Renal cortical epithelial cell (primary cell): ENCODE measurements at places on chromosomes 4 and X.

GRCh38 chr4:25749150-25749794 lies 93.6 kb downstream of the SLC34A2 start:
- DNase-seq: peak; percentile 78

GRCh38 chrX:46184749-46185148 lies 360.5 kb downstream of the ZNF674 start:
- no peak for DNase-seq

GRCh38 chr4:5839332-5839731 lies 53.6 kb downstream of the CRMP1 start:
- no peak for DNase-seq

- no peak for DNase-seq
These were observed 4.1 kb downstream of the FOXP3 start for GRCh38 chrX:49260221-49260985.

GRCh38 chr4:165288639-165289422 lies 38.6 kb upstream of the MSMO1 start:
- DNase-seq: peak; percentile 76

GRCh38 chr4:36207831-36208520 lies 36.3 kb downstream of the ARAP2 start:
- DNase-seq: peak; percentile 22

GRCh38 chr4:94011190-94011589 lies 182.6 kb downstream of the ATOH1 start:
- no peak for DNase-seq

DNA sequence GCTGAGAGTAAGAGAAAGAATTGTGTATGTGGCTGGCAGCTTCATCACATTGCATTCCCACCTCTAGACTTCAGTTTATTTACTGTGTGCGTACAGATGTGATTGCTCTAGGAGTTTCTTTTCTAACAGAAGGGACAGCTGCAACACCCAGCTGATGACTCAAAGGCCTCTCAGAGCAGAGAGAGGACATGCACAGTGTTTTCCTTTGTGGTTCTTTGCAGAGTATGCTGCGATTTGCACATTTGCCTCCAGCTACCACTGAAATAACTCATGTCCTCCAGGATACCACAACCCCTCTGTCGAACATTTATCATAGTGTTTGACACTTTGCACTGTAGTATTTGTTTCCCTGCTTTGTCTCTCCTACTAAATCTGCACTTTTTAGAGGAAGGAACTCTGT lies 294.1 kb downstream of the STIM2 start:
- DNase-seq: peak; percentile 80

GRCh38 chr4:24116107-24116506 lies 226.3 kb upstream of the PPARGC1A start:
- no peak for DNase-seq

- DNase-seq: peak; percentile 28
These were observed 34.7 kb downstream of the SLC25A5 start for GRCh38 chrX:119502727-119503483.

- no peak for DNase-seq
These were observed 106.0 kb upstream of the PLAC1 start for GRCh38 chrX:134764202-134764785.

- no peak for DNase-seq
These were observed 167.1 kb downstream of the MAML3 start for GRCh38 chr4:139986689-139987501.

- no peak for DNase-seq
These were observed 305.9 kb upstream of the HAND2 start for GRCh38 chr4:173835903-173836302.

GRCh38 chr4:8283631-8284121 lies 14.1 kb downstream of the HTRA3 start:
- no peak for DNase-seq

DNA sequence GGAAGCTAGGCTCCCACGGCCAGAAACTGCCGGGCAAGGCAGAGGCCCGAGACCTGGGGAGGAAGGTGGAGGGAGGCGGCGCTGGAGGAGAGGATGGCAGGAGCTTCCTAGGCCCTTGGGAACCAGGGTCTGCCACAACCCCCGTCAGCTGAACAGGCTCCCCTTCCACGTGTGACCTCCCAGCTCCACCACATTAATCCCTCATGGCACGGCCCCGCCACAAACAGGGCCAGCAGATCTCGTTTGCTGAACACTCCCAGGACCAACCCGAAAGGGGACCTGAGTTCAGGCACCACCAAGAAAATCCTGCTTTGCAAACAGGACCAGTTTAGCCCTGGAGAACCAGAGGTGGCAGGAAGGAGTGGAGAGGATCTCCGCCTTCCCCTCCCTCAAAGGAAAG lies 62.7 kb downstream of the FHDC1 start:
- DNase-seq: no peak

GRCh38 chrX:119721487-119721886 lies 28.5 kb upstream of the SEPTIN6 start:
- no peak for DNase-seq

GRCh38 chrX:120468479-120468824 lies 644 bp downstream of the LAMP2 start:
- DNase-seq: no peak
